Muscle of arm (tissue), 14 donors: ENCODE measurements at places on chromosomes 13 and 19. TPM values are rescaled to one million over a fixed set of nuclear protein-coding genes. Genes with fewer than 3 reads are reported as not detected.

KLK4 gene
- polyA plus RNA-seq = not detected

JAK3 gene
- polyA plus RNA-seq = 1.4 TPM

CFD gene
- polyA plus RNA-seq = 1.5 TPM

ENOX1 gene
- polyA plus RNA-seq = 12.3 TPM

TPTE2 gene
- 0.25 TPM for polyA plus RNA-seq

MAST1 gene
- polyA plus RNA-seq = 12.0 TPM

NCAN gene
- polyA plus RNA-seq = 0.12 TPM

EMP3 gene
- 162 TPM for polyA plus RNA-seq

FGF21 gene
- polyA plus RNA-seq = not detected

RAB3A gene
- polyA plus RNA-seq = 4.2 TPM

NOVA2 gene
- 3.4 TPM for polyA plus RNA-seq

ZSCAN22 gene
- 3.3 TPM for polyA plus RNA-seq

METTL21C gene
- polyA plus RNA-seq = 46.3 TPM

IL11 gene
- 0.20 TPM for polyA plus RNA-seq

MUC16 gene
- polyA plus RNA-seq = 0.26 TPM
